ENCODE measurements at places on chromosomes 5 and 9.

DNA sequence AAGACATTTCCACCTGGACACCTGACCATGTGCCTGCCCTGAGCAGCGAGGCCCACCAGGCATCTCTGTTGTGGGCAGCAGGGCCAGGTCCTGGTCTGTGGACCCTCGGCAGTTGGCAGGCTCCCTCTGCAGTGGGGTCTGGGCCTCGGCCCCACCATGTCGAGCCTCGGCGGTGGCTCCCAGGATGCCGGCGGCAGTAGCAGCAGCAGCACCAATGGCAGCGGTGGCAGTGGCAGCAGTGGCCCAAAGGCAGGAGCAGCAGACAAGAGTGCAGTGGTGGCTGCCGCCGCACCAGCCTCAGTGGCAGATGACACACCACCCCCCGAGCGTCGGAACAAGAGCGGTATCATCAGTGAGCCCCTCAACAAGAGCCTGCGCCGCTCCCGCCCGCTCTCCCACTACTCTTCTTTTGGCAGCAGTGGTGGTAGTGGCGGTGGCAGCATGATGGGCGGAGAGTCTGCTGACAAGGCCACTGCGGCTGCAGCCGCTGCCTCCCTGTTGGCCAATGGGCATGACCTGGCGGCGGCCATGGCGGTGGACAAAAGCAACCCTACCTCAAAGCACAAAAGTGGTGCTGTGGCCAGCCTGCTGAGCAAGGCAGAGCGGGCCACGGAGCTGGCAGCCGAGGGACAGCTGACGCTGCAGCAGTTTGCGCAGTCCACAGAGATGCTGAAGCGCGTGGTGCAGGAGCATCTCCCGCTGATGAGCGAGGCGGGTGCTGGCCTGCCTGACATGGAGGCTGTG is 32.4 kb downstream of the CXXC5 start:
- no peak for DNase-seq

DNA sequence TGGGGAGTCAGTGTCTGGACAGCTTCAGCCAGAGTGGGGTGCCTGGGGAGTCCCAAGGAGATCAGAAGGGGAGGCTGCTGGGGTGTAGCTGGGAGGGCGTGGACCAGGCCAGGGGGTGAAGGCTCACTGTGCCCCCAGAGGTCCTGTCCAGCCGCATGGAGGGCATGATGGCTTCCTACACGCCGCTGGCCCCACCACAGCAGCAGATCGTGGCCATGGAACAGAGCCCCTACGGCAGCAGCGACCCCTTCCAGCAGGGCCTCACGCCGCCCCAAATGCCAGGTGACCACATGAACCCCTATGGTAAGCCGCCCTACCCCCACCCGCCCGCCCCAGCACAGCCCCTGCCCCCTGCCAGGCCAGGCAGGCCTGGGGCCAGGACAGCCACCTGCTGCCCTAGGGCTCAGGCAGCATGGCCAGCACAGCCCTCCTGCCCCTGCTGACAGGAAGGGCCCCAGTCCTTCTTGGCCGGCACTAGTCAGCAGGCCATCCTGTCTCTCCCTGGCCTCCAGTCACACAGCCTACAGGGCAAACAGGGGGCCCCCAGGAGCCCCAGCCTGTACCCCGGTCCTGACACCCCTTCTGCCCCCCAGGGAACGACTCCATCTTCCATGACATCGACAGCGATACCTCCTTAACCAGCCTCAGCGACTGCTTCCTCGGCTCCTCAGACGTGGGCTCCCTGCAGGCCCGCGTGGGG is 82.1 kb downstream of the LMX1B start:
- no peak for DNase-seq

DNA sequence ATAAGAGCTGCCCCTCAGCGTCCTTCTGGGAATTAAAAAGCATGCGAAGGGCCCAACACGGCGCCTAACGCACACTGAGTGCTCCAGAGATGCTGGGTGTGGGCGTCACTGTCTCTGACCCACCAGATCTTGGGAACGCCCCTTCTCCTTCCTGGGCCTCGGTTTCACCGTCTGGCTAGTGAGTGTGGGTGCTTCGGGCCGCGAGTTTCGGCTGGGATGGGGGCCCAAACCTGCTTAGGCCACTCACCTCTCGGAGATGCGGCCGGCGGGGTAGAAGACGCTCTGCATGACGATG is 3.7 kb downstream of the PIP5KL1 start:
- no peak for DNase-seq

GRCh38 chr5:176921714-176922113 is 22.6 kb upstream of the HK3 start:
- no peak for DNase-seq

All from stimulated activated CD4-positive, alpha-beta T cell treated with anti-CD3 and anti-CD28 coated beads, TNF-alpha, amount 100 ng/mL, for 4 hours (primary cell).